ENCODE measurements at places on chromosomes 5 and 9.

DNA sequence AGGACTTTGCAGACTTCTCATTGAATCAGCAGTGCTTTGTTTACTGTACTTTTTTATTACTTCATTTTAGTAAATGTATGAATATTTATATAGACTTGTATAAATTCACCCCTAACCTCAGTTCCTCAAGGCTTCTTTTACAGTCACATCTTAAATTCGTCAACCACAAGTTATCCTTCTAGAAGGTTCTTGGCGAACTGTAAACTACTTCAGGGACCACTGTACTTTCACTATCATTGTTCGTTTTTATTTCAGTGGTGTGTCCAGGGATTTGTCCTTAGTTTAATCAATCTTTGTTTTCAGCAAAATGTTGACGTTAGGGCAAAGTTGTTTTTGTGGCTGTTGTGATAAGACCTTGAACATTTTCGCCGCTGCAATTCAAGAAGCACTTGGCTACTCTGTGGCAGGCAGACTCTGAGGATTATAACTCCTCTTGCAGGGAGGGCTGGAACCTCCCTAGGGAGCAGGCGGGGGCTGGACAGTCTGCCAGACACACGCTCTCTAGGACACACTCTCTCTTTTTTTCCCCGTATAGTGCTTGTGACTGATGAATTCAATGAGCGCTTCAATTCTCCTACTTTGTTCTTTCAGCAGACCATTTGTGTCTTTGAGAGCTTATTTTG lies 252.8 kb downstream of the FBXL7 start:
- DNase-seq, result no peak

DNA sequence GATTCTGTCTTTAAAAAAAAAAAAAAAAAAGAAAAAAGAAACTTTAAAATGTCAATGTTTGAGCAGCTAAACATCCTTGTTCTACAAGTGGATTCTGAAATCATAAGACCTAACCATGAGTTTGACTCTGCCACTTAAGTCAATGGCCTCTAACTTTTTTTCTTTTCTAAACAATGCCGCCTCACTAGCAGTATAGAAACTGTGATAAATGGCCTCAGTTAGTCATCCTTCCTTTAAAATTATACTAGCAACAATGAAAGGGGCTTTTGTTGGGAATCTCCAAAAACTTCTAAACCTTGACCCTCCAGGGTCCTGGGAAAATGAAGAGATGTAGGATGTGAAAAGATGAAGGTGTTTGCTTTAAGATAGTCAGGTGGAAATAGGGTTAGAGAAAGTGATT lies 71.1 kb downstream of the FBXL7 start:
- no peak for DNase-seq

GRCh38 chr9:89362647-89363310 lies 44.5 kb downstream of the SECISBP2 start:
- no peak for DNase-seq

DNA sequence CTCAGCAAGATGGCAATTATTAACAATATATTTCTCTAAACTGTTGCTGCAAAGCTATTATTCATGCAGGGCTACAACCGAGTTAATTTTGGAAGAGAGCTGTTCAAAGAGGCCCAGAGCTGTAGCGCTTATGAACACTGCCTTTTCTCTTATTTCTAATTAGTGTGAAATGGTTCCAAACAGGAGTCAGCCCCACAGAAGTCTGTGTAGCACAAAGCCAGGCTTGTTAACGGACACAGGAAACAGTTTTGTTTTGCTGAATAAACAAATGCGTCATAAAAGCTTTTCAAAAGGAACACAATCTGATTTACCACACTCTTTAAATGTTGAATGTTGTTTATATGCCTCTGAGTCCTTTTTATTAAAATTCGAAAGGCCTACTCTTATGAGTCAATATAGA lies 396.5 kb downstream of the ANXA1 start:
- no peak for DNase-seq

DNA sequence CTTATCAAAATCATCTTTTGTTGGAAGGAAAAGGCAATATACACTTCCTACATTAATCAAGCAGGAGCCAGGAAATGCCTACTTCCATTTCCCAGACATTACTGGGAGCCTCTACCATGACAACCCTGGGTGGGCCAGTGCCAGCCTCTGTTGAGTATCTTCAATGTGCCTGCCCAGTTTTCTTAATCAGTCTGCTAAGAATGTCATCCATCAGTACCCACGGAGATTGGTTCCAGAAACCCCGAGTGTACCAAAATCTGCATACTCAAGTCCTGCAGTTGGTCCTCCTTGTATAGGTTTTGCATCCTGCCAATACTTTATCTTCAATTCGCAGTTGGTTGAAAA lies 82.4 kb downstream of the MARCHF3 start:
- no peak for DNase-seq

GRCh38 chr9:82131072-82131471 lies 142.5 kb downstream of the SPATA31D1 start:
- DNase-seq, result no peak

- no peak for DNase-seq
These were observed 182.9 kb downstream of the ARHGEF28 start for GRCh38 chr5:73808911-73809310.

GRCh38 chr5:95843733-95844223 lies 21.3 kb upstream of the GLRX start:
- peak; percentile 69 for DNase-seq

DNA sequence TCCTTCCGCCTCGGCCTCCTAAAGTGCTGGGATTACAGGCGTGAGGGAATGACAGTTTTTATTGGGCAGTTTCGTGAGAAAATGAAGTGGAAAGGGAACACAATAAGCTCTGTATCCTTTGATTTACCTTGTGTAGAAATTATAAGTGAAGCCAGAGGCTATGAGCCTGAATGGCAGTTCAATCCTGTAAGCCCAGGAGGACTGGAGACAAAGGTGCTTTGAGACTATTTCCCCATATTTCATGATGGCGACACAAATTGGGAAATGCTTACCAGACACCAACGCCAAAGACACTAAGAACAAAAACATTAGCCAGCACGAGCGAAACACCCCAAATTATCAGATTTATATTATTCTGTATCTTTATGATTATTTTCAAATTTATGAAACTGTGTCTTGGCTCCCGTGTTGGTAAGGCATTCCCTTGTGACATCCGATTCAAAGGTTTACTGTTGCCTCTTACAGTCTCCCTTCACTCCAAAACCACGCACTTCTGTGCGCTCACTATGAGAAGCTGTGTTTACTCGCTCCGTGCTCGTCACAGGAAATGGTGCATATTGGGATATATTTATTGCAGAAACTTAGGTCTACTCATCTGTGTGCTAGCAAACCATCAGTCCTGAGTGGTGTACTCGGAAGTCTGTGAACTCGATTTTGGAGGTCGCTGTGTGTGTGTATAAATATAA lies 73.9 kb downstream of the SH3PXD2B start:
- no peak for DNase-seq

GRCh38 chr9:17810728-17811571 lies 232.1 kb downstream of the SH3GL2 start:
- DNase-seq, result peak; percentile 40

- no peak for DNase-seq
These were observed 296.7 kb downstream of the HINT1 start for GRCh38 chr5:130868186-130868840.

- no peak for DNase-seq
These were observed 730.4 kb downstream of the EFNA5 start for GRCh38 chr5:106940301-106940846.

DNA sequence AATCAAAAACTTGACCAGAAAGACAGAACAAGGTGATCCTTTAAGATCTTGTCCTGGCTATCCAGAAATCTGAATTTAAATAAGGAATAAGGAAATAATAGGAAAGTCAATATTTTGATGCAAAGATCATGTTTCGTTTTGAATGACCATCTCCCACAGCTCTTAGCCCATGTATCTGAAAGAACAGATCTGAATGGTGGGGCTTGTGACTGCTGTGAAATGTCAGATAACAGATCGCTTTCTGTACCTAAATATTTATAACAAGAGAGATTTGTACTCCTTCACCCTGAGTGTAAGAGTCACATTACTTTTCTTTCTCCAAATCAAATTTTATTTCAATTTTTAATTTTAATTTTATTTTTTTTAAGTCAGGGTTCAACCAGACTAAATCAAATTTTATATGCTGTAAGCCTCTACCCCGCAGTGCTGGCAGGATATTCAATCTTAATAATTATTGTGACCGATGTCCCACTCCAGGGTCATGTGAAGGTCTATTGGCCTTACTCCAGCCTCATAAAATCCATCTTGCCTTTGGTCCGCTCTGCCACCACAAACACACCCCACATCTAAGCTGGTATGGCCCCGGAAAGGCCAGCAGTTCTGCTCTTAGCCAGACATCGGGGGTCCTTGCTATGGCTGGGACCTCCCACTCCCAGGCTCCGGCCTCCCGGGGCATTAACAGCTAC lies 7.0 kb upstream of the SLC26A2 start:
- DNase-seq, result no peak

DNA sequence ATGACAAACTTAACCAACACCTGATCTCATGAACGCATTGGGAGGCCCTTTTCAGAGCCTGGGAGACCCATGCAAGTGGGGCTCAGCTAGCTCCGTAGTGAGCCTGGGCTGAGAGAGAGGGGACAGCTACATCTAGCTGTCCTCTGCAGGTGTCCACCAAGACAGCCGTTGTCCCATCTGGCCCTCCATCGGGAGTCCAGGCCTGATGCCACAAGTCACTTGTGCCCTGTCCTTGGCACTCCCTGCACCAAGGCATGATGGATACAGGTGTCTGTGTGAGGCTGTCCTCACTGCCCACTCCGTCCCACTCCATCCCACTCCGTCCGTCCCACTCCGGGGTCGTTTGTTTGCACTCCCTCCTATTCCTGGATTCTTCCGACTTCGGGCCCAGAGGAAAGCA lies 2.5 kb upstream of the EDF1 start:
- DNase-seq, result no peak

GRCh38 chr9:121239071-121239470 lies 28.9 kb upstream of the GSN start:
- DNase-seq, result no peak

- DNase-seq, result no peak
These were observed 343.6 kb downstream of the CSNK1G3 start for GRCh38 chr5:123855609-123856008.

DNA sequence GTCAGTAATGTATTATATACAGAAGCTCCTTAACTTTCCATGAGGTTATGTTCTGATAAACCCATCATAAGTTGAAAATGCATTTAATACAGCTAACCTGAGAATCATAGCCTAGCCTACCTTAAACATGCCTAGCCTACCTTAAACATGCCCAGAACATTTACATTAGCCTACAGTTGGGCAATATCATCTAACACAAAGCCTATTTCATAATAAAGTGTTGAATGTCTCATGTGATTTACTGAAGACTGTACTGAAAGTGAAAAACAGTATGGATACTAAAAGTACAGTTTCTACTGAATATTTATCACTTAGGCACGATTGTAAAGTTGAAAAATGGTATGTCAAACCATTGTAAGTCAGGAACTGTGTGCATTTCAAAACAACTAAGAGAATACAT lies 1.6 kb downstream of the GM2A start:
- peak; percentile 20 for DNase-seq

DNA sequence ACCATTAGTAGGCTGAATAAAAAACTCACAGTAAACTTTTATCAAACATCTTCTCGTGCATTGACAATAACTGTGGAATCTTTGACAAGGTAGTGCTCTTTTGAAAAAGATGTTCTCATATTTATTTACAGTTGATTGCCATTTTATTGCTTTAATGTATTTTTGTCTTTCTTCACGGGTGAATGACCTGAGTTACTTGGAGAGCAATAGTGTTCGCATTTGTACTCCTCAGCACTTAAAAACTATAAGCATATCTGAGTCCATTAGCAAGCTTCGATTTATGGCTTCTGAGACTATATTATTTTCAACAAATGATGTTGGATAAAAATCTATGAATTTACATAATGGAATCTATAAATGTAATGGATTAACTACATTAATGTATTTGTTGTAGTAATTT lies 1012.3 kb downstream of the CDH9 start:
- no peak for DNase-seq

GRCh38 chr5:151151793-151152192 lies 5.8 kb downstream of the ANXA6 start:
- DNase-seq, result peak; percentile 98

DNA sequence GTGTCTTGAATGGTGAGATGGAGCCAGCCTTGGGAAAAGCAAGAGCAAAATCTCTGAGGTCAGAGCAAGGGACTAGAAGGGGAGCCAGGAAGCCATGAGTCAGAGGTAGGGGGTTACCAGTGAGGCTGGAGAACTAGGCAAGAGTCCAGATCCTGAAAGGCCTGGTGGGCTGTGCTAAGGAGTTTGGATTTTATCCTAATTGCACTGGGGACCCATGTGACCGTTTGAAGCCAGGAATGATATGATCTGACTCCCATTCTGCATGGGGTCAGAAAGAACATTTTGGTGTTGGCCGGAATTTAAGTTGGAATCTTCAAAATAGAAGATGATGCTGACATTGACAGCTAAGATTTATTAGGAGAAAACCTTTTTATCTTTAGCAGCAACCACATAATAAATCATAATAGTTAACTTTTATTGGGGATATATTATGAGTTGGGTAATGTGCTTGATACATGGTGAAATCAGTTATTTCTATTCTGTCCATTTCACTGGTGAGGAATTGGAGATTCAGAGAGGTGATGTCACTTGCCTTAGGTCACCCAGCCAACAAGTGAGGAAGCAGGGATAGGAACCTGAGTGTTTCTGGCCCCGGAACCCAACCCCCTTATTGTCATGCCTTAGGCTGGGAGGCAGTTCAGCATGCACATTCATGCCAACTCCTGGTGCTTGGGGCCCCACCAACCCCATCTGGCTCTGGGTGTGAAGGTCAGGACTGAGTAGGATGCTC lies 61.5 kb upstream of the RARS1 start:
- no peak for DNase-seq

DNA sequence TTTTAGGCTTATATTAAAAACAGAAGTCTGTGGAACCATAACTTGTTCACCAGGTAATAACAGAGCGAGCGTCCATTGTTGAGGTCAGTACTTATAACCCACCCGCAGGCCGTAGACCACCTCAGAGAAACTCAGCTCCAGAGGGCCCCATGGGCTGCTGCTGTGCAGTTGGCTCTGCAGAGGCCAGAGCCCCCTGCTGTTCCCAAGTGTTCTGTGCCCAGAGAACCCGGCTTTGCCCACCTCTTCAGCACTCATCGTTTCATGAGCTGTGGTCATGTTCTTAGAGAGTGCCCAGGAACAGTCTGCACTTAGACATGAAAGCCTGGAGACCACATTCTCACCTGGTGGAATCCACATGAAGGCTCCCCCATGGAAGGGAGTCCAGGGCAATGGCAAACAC lies 50.4 kb upstream of the SLC2A8 start:
- DNase-seq, result no peak

GRCh38 chr5:168790671-168791250 lies 211.6 kb upstream of the PANK3 start:
- no peak for DNase-seq

DNA sequence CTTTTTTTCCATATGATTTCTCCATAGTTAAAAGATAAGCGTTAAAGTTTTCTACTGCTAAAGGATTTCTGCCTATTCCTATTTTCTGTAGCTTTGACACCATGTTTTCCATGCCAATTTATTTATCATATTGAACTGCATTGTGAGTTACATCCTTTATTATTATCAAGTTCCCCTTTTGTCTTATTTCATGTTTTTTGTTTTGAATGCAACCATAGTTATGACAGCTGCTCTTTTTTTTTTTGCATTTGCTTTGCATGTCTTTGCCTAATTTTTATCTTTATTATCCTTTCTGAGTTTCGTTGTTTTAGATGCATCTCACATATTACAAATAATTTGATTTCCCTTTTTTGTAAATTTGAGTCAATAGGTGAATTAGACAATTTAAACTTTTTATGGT lies 161.5 kb downstream of the DEPDC1B start:
- DNase-seq, result no peak

- DNase-seq, result no peak
These were observed at the start of gene HMMR for GRCh38 chr5:163460562-163461171. HMMR (plus strand) TSS chr5:163460632; CDS start chr5:163460693, 61 bp downstream.
